Retina (tissue), 1 donor: ENCODE measurements at places on chromosomes 16 and 17.

GRCh38 chr16:38941-39892, 14.2 kb downstream of the POLR3K start:
- no peak for DNase-seq

GRCh38 chr16:64159976-64160375, 961.9 kb downstream of the CDH11 start:
- DNase-seq, result no peak

DNA sequence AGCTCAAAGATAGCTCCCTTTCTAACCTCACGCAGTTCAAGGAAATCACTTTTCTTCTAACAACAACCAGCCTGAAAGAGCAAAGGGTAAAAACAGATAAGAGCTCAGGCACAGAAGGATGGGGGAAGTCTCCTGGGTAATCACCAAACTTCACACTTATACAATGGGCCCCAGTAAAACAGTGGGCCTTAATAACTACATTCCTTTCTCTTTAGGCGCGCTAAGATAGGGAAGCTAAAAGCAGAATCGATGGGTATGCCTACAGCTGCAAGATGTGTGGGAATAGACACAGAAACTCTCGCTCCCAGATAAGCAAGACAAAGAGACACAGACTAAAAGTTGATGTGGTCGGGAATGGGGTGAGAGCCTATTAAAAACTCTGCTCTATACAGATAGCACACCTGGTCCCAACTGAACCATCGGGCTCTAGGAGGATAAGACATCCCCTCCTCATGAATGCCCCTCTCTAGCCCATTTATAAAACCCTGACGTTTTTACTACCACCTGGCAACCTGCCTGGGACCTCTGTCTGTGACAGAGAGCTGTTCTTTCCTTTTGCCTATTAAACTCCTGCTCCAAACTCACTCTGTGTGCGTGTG, 826 bp downstream of the LYZL6 start:
- no peak for DNase-seq

DNA sequence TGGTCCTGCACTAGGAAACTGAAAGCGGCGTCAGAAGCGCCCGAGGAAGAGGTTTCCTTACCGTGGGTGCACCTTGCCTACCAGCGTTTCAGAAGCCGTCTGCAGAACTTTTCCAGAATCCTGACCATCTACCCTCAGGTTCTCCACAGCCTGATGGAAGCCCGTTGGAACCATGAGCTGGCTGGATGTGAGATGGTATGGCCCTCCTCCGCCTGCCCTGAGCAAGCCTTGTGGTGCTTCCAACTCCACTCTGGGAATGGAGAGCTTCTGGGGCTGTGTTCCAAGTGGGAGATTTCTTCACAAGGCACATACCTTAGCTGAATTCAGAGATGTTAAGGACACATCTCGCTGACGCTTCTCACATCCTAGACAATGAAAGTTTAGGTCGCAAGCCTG, 51.8 kb upstream of the ENDOV start:
- DNase-seq, result no peak

DNA sequence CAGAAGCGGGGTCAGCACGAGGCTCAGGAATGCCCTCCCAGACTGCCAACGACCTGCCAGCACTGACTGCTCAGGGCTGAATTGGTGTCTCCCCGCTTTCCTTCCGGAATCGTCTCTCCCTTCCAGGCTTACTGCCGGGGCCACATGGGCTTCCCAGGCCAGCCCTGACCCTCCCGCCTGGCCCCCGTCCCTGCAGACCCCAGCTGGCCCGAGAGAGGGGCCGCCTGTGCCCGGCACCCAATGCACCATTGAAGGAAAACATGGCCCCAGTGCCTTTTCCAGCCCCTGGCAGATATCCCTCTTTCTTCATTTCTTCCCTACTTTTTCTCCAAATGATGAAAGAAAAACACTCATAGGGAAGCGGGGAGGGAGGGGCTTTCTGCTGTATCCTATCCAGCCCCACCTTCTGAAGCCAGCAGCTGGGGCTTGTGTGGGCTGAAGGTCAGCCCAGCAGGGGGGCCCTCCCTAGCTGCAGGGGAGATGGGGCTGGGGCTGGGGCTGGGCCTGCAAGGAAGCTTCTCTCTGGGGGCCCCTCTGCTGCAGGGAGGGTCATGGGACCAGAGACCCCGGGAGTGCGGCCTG, 25.9 kb downstream of the ZNF469 start:
- DNase-seq, result no peak

GRCh38 chr17:36849871-36850348, 87.4 kb upstream of the LHX1 start:
- no peak for DNase-seq

- no peak for DNase-seq
Measured at GRCh38 chr16:12320298-12320706, 343.8 kb downstream of the SNX29 start.

- no peak for DNase-seq
Measured at GRCh38 chr17:3593384-3593783, 15.8 kb downstream of the TRPV1 start.

DNA sequence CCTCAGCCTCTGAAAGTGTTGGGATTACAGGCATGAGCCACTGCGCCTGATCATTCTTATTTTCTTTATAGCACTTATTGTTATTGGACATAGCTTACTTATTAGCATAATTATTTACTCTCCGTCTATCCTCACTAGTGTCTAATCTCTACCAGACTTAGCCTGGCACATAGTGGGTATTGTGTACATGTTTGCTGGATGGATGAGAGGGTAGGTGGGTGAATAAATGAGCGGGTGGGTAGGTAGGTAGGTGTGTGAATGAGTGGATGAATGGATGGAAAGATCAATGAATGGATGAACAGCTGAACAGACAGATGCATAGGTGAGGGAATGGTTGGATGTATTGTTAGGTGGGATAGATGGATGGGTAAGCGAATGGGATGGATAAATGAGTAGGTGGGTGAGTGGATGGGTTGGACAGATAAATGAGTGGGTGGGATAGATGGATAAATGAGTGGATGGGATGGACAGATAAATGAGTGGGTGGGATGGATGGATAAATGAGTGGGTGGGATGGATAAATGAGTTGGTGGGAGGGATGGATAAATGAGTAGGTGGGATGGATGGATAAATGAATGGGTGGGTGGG, 51.9 kb downstream of the ABCC6 start:
- no peak for DNase-seq

DNA sequence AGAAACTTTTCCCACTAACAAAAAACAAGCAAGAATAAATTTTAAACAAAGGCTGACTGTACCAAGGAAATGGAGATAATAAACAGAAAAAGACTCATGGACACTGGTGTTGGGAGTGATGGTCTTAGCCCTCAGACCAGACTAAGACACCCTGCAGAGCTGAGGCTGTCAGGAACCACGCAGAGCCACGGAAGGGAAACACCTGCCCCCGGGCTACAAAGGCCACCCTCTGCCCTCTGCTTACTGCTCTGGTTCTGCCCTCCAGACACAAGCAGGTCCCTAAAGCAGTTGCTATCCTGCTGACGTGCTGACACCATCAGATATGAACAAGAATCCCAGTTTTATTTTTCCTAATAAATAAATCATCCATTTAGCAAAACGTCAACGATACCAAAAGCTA, 80.0 kb downstream of the ANKRD11 start:
- DNase-seq, result no peak
